NT2/D1 (cell line): ENCODE measurements at places on chromosomes 7 and 10.

DNA sequence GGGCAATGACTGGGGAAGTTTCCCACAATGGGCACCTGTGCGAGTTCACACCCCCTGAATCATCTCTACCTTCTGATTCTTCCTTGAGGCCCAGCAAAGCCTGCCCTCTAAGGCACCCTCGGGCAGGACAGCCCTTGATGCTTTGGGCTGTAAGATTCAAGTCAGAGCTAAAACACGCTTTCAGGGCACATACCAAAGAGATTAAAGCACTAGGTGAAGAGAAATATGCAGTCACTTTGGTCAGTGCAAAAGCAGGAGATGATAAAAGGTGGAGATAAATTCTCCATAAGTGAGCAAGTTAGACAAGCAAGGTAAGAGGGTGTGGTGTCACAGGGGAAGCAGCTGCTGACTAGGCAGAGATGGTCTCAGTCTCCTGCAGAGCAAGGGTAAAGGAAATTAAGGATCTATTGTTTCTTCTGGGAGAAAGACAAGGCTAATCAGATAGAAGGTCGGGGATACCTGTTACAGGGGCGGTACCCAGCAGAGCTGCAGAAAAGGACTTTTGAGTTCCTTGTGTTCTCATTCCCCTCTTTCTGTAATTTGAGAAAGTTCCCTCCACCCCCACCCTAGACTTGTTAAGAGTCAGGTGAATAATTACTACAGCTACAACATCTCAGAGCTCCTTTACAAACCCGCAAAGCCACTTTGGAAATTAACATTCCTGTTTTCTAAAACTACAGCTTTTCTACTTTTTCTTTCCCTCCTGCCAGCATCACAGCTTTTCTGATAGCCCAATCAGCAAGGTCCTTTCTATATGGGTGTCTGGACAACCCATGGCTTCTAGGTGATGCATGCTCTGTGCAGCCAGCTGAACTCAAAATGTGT, 26.4 kb downstream of the PDLIM1 start:
- DNase-seq, result no peak

DNA sequence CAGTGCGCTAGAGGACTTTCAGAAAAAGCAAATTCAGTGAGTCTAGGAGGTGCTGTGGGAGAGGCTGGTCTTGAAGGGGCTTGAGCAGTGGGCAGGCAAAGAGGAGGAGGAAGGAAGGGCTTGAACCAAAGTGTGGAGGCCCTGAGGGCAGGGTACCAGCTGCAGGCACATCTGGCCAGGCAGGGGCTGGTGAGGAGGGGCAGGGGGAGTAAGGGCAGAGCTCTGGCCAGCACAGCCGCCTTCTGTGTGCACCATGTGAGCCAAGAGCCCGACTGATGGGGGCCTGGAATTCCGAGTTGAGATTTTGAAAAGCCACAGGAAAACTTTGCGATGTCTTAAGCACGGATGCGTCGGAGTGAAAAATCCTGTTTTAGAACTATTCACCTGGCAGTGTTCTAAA, 74.5 kb downstream of the PRPF18 start:
- no peak for DNase-seq

- no peak for DNase-seq
Measured at GRCh38 chr10:14527134-14527844, 196.6 kb upstream of the FRMD4A start.

GRCh38 chr10:88755753-88756152, 4.1 kb upstream of the LIPN start:
- no peak for DNase-seq

GRCh38 chr7:74306730-74307469, 17.7 kb downstream of the CLIP2 start:
- no peak for DNase-seq

DNA sequence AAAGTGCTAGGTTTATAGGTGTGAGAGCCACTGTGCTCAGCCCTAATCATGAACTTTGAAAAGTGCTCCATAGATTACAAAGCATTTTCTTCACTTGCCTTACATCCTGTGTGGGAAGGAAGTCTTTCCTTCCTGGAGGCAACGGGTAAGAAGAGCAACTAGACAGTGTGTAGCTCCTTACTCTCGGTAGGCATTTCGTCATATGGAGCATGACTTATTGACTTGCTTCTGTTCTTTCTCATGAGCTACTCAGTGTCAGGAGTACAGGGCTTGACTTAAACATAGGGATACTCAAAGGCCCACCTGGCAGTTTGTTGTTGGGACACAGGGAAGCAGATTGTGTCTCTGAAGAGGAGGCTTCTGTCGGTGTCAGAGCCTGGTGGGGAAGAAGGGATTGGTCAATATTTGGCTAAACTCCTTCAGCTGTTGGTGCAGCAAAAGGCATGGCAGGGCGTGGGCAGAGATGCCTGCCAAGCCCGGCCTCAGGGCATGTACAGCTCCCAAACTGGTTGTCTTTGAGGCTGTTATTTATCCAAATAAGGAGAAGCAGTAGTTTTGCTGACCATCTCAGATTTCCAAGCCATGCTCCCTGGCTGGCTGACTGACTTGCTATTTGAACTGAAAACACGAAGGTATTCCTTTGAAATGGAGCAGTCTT, 248.9 kb downstream of the KIAA1217 start:
- no peak for DNase-seq

DNA sequence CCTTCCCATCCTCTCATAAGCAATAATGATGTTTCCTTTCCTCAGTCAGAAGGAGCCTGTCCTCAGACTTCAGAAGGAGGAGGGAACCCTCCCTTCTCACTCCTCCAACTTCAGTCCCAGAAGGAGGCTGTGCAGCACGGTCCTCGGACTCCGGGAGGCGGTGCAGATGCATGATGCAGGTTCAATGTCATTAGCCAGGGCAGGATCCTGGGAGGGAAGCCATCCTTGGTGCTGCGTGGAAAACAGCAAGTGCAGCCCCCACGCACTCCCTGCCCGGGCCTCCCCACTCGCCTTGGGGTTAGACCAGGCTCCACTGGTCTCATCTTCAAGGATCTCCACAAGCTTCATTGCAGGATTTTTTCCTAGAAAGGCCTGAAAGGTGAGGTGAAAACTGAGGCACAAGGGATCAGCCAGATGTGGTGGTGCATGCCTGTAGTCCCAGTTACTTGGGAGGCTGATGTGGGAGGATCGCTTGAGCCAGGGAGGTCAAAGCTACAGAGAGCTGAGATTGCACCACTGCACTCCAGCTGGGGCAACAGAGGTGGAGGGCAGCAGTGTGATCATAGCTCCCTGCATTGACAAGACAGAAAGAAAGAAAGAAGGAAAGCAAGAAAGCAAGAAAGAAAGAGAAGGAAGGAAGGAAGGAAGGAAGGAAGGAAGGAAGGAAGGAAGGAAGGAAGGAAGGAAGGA, 62.0 kb downstream of the ASB13 start:
- DNase-seq, result no peak

GRCh38 chr10:73799899-73800559, 11.4 kb downstream of the NDST2 start:
- DNase-seq, result no peak

GRCh38 chr10:97505152-97505551, 6.4 kb downstream of the UBTD1 start:
- DNase-seq, result no peak

DNA sequence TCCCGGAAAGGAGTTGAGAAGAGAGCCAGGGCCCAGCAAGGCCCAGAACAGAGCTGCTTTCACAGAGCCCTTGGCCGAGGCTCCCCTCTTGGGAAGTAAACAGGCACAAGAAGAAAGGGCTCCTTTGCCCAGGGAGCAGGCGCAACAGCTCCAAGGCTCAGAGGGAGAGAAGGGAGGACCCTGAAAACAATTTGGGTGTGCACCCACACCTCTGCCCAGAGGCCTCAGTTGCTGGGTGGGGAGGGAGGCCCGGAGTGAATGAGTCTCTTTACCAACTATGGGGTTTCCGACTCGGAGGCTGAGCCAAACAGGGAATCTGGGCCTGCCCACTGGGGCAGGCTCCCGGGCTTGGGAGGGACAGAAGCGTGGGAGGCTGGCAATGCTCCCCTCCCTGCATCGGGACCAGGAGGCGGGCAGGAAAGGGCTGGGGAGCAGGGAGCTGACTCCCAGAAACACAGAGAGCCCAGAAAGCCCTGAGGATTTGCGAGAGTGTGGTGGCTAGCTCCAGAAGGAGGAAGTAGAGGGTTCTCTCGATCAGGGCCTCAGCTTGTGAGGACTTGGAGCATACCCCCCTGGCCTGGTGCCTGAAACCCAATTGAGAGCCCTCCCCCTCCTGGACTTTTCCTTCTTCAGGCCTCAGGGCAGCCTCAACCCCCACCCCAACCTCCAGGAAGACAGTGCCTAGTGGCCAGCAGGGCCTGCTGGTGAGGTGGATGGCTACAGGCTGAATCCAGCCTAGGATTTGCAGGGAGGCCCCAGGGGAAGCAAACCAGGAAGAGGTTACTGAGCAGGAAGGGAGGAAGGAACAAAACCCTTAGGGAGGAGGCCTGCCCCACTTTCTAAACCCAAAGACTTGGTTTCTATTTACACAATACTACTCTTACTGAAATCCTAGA, 6.2 kb downstream of the C10orf105 start:
- no peak for DNase-seq

GRCh38 chr10:113620936-113621335, 42.9 kb downstream of the NRAP start:
- no peak for DNase-seq

DNA sequence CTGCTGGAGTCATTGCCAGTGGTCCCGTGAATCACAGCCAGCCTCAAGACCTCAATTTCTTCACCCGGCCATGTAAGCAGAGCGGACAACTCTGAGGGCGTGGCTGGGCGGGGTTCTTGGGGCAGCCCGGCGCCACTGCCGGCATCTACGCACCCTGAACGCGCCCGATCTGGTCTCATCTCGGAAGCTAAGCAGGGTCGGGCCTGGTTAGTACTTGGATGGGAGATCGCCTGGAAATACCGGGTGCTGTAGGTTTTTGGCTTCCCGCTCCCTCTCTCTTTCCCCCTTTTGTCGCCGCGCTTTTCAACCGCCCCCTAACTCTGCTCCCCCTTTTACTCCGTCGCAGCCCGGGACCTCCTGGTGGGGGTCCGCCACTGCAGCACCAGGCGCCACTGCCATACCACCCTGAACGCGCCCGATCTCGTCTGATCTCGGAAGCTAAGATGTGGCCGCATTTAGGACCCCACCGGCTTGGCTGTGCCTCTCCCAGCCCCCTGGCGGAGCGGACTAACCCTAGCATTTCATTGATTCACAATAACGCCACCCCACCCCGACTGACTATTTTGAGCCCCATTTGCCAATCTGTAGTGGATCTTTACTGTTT, 25.3 kb downstream of the GARIN1A start:
- DNase-seq, result no peak

DNA sequence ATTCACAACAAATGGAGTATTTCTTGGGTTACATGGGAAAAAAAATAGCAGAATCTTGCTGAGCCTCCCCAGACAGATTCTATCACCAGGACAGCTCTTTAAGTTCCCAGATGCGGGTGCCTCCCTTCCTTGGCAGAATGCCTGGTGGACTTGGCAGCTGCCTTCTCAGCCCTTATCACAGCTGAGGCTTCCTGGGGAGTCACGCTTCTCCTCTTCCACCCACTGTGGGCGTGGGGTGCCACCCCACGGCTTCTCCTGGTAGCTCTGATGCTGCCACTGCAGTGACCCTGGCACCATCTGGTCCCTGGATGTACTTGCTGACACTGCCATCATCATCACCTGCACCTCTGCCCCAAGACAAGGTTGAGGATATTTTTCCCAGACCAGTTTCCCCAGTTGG, 16.2 kb upstream of the NME8 start:
- no peak for DNase-seq

DNA sequence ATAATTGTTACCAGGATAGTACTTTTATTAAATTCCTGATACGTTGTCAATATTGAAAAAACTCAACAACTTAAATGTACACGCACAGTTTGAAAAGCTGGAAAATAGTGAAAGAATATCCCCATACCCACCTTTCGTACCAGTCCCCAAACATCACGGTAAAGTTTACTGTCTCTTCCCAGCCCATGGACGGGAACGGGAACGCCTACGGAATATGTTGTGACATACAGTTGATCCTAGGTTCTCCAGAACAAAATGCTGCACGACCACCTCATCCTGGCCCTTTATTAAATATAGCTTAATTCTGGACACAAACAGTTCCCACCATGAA, 527 bp upstream of the BCAP29 start:
- DNase-seq, result no peak

DNA sequence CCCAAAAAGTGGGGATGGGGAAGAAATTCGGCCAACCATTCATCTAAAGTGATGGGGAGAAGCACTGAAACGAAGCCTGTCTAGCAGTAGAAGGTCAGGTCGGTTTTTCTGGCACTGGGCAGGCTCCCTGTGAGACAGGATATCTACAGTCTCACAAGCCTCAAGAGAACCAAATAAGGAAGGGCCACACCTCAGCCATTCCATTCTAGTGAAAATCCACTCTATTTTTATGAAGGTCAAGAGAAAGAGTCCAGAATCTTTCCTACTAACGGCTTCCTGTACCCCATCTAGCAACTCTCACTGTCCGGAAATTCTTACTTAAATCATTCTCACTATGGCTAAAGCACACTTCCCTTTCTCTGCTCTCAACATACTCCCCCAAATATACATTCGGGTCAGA, 267.1 kb downstream of the PRPF18 start:
- no peak for DNase-seq

GRCh38 chr10:7833210-7833609, 14.9 kb downstream of the TAF3 start:
- DNase-seq, result no peak

DNA sequence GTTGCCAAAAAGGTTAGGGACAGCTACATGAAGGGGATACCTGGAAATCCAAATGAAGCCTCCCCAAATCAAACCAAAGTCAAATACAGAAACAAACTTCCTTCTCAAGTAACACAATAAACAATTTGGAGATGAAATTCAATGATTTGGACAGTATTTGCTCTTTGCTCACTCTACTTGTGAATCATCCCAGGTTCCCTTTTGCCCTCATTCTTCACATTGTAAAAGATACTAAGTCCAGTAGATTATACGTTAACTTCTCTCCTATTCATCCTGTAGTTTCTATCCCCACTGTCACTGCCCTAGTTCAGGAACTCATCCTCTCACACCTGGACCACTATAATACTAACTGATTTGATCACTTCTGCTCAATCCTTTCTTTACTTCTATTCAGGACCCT, 28.3 kb downstream of the FZD1 start:
- no peak for DNase-seq

DNA sequence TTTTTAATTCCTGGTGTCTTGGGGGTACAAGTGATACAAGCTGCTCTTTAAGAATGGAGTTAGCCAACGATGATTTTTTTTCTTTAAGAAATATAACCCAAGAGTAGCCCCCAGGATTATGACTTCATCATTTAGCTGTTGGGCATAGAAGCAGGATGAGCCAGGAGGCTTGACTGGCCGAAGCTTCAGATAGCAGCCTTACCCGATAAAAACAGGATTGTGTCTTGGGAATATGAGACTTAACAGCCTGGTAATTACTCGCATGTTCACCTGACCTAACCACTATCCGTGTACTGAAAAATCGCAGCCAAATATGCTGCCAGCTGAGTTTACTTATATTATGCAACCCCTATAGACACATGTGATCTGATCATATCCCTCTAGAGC, 346.0 kb upstream of the BMPER start:
- DNase-seq, result no peak
